ENCODE measurements at places on chromosomes 11 and 22.

- no peak for DNase-seq
Measured at GRCh38 chr11:7524462-7525235, 10.8 kb downstream of the PPFIBP2 start.

- no peak for DNase-seq
Measured at GRCh38 chr11:32312865-32313403, 122.4 kb downstream of the WT1 start.

- DNase-seq, result no peak
Measured at GRCh38 chr22:22556578-22556977, 2.5 kb downstream of the PRAME start.

- DNase-seq, result no peak
Measured at GRCh38 chr11:76768909-76769560, 14.1 kb upstream of the TSKU start.

DNA sequence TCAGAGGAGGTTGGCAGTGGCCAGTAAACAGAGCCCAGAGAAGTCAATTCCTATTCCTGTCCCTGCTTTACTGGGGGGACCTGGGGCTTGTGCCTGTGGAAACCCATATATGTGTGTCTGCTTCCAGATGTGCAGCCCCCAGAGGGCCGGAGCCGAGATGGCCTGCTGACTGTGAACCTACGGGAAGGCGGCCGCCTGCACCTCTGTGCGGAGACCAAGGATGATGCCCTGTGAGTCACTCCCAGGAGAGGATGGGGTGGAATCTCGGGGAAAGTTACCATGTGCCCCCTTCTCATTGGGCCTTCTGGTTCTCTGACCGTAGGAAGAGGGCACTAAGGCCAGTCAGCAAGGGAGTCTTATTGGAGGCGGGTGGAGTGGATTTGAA lies 5.3 kb downstream of the PLEKHB1 start:
- DNase-seq, result no peak

- DNase-seq, result no peak
Measured at GRCh38 chr11:111554532-111554931, 14.0 kb downstream of the LAYN start.

DNA sequence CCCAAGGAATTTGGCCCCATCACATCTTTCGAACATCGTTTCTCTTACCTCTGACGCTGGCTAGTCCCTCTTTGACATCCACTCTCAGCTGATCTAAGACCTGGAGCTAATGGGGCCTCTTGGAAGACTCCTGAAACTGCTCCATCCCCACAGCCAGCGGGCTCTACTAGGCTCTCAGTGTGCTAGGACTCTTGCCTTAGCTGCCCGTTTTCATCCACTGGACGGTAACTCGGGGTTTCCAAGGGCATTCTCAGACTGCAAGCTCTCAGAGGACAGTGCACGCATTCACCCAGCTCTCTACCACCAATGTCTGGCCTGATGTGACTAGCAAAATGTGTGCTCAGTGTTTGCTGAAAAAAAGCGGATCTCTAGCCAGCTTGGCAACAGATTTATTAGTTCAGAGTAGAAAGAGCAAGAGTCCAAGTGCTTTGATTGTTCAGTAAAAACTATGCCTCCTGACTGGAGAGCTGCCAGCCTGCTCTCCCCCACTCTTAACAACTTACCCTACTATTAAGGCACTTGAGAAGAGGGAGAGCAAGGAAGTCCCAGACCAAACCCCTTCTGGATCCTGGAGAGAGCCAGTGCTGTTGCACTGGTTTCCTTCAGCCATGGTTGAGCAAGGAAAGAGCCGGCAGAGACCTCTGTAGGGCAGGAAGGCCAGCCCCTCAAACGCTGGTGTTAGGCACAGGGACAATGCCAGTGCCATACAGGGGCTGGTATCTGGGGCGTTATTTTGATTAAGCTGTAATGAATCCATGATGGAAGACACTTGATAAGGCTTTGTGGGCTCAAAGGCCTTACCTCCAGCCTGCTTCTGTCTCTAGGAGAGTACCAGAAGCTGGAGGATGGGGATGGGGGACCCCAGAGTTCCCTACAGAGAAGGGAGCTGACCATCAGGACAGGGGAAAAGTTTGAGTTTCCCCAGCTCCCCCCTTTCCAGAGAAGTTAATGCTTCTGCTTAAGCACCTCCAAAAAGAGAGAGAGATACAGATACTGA lies 9.2 kb downstream of the RELA start:
- no peak for DNase-seq

GRCh38 chr11:94933223-94934130 lies 39.9 kb downstream of the CWC15 start:
- DNase-seq, result no peak

- no peak for DNase-seq
Measured at GRCh38 chr22:44002997-44003396, 21.1 kb upstream of the PARVB start.

GRCh38 chr11:71238941-71239340 lies 13.4 kb downstream of the SHANK2 start:
- no peak for DNase-seq

GRCh38 chr11:19664886-19665548 lies 47.6 kb upstream of the NAV2 start:
- DNase-seq, result no peak

DNA sequence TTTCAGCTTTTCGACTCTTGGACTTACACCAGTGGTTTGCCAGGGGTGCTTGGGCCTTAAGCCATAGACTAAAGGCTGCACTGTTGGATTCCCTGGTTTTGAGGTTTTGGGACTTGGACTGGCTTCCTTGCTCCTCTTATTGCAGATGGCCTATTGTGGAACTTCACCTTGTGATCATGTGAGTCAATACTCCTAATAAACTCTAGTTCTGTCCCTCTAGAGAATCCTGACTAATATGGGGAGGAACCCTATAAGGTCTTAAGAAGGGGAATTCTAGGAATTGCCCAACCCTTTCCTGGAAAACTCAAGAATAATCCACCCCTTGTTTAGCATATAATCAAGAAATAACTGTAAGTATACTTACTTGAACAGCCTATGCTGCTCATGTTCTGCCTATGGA lies 491.8 kb downstream of the TMEM135 start:
- no peak for DNase-seq

DNA sequence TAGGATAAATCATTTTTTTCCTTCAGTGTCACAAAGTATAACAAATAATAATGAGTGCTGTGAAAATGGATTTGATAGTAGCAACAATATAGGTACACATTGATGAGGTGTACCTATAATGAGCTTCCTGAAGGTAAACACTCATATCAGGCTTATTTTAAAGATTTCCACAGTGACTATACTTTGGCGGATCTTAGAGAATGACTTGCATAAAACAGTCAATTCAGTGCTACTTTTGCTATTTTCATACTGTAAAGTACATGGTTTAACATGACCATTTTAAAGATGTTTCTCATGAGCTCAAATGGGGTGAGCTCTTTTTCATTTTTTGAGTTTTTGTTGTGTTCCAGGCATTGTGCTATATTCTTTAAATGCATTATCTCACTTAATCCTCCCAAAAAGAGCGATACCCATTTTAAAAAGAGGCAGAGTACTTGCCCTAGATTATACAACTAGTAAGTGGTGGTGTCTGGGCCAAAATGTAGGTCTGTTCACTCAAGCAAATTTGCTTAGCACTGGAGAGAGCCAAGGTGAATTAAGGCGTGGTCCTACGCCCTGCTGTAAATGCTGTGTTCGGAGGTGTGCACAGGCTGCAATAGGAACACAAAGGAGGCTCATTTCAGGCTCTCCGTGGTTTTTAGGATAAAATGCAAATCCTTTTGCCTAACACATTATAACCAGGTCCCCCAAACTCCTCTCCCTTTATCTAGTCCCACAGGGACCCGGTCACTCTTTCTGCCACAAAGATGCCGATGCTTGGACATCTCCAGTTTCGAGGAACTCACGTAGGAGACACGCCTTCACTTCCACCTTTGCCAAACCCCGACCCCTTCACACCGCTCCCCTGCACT lies 617 bp upstream of the ALKBH3 start:
- DNase-seq, result no peak

DNA sequence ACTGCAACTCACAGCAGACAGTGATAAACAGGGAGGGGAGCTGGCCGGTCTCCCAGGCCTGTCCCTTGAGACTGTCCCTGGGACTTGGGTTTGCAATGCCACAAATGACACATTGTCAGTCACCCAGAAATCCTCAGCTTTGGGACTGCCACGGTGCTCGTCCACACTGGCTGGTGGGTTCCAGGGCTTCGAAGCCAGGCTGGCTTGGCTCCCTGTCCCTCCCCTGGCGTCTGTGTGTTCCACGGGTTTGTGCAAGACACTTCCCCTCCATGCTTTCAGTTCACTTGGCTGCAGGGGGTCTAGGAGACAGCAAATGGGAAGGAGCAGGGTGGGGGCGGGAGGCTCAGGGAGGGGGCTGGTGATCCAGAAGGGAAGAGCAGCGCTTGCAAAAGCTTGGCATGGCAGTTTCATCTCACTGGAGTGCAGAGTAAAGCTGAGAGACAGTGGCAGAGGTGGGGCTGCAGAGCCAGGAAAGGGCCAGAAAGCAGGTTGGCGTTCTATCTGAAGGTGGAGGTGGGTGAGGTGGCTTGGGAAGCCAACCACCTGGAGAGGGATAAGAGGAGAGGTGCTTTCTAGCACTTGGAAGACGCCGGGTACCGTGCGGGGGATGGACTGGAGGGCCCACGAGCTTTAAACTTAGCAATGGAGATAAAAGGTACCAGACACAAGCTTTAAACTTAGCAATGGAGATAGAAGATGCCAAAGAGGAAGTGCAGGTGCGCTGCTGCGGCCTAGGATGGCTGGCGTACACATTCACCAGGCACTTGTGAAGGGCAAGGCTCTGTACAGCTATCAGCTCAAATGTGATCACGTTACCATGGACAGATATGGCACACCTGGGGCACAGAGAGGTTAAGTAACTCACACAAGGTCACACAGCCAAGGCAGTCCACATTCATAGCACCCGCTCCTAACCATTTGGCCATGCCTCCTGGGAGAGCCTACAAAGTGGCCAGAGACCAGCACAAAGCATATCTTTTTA lies 86.4 kb upstream of the SHISAL1 start:
- DNase-seq, result no peak

DNA sequence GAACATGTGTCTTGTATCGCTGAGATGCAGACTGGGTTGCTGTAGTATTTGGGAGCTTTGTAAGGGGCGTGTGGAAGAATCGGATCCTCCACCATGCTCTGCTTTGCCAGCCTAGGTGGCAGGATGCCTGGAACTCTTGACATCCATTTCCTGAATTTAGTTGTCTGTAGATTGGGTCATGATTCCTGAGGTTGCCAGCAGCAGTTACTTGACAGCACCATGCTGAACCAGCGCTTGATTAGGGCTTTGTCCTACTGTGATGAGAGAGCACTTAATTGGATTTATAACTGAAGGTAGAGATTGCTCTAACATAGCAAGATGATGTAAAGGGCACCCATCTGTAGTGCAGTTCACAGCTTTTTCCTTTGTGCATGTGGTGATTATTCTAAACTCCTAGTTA lies 75.6 kb upstream of the HORMAD2 start:
- DNase-seq, result no peak

DNA sequence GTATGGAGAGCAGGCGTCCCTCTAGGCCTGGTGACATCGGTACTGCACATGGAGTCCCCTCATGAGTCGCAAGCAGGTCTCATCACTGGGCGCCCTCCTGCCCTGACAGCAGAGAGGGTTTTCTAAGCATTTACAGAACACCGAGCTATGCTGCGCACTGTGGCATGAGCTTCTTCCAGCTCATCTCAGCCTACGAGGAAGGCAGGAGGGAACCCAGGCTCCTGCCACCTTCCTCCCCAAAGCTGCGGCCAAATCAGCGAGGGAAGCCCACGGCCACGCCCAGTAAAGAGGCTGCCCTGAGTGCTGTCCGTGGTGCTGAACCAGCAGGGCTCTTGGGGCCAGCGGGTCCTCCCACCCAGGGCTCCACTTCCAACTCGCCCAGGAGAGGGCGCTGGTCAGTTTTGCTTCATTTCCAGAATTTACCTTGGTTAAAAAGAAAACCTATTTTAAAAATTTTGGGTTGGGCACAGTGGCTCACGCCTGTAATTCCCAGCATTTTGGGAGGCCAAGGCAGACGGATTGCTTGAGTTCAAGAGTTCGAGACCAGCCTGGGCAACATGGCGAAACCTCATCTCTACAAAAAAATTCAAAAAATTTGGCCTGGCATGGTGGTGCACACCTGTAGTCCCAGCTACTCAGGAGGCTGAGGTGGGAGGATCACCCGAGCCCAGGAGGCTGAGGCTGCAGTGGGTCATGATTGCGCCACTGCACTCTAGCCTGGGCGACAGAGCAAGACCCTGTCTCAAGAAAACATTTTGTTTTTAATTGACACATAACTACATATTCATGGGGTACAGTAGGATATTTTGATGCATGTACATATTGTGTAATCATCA lies 34.2 kb downstream of the PHF21B start:
- peak; percentile 74 for DNase-seq

DNA sequence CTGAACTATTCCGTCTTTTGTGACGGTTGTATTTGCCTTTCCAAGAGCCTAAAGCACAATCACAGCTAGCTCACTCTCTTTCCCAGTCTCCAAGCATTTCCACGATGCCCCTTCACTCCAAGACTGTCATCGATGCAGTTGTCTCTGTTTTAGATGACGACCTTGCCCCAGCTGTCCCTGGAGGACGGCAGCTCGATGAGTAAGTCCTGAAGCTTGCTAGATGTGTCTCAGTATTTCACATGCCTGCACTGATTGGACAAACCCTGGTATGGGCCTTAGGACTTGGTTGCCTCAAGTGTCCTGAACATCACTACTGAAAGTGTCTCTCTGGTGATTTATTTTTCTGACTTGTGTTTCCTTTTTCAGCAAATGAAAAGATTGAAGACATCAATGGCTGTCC lies 129.9 kb downstream of the NAV2 start:
- no peak for DNase-seq

DNA sequence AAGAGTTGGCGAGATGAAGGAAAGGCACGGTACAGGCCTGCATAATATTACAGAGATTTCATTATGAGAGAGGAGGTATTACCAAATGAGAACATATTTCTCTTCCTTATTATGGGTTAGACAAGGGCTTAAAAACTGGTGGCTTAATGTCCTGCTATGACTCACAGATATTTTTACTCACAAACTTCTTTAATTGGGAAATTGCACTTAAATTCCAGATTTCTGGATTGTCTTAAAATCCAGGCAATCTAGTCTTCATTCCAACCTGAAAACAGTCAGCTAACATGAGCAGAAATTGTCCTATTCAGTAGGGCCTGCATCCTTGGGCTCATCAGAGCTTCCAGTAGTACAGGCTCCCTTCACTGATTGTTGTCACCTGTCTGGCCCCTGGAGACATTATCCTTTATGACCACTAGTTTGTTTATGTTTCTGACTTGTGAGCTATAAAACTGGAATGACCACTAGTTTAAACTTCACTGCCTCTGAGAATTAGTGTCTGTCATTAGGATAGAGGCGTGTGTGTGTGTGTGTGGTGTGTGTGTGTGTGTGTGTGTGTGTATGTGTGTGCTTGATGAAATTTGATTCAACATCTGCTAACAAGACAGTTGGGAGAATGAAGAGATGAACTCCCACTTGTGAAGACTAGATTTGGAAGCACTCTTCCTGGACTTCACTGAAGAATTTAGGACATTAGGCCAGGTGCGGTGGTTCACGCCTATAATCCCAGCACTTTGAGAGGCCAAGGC lies 25.1 kb downstream of the DBX1 start:
- DNase-seq, result no peak

DNA sequence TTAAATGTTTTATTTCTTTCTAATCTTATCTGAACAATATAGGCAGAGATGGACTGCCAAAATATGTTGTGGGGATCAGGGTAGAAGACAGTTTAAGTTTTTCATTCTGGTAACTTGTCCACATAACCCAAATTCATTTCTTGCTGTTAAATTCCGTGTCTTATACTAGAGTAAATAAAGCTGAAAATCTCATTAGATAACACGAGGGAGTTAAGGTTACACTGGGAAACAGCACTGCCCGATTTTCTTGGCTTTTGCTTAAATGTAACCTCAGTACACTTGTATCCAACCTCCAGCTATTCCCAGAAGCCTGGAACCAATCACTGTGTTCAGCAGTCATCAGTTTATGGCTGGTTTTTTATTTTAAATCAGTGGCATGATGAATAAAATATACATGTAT lies 48.2 kb downstream of the MICAL3 start:
- no peak for DNase-seq
